ENCODE measurements at places on chromosomes 13 and 19.

- DNase-seq: no peak
Observed at GRCh38 chr13:107276936-107277335, 709.0 kb upstream of the ARGLU1 start.

GRCh38 chr19:47518139-47518538 lies 3.3 kb upstream of the NAPA start:
- peak; percentile 14 for DNase-seq

GRCh38 chr13:25965596-25965995 lies 86.2 kb downstream of the SHISA2 start:
- no peak for DNase-seq

GRCh38 chr13:81017513-81018152 lies 676.7 kb upstream of the SPRY2 start:
- no peak for DNase-seq

DNA sequence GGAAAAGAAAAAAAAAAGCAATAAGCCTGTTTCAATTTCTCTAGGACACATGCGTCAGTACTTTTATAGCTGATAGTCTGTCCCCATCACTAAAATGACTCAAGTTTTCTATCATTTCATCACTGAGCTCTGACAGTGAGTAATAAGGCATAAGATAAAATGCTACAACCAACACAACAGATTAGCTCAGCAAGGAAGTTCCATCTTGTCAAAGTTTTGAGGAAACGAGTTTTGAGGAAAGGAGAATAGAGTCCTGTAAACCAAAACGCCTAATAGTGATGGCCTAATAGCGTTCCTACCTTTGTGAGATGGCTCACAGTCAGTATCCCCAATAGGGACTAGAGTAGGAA lies 145.1 kb downstream of the LACC1 start:
- no peak for DNase-seq

- no peak for DNase-seq
Observed at GRCh38 chr13:93771782-93772181, 545.2 kb downstream of the GPC6 start.

GRCh38 chr13:35449821-35450220 lies 26.7 kb downstream of the MAB21L1 start:
- DNase-seq: no peak

GRCh38 chr19:20165971-20166592 lies 932 bp upstream of the ZNF486 start:
- DNase-seq: no peak

GRCh38 chr13:98795220-98795619 lies 42.7 kb upstream of the SLC15A1 start:
- DNase-seq: no peak

DNA sequence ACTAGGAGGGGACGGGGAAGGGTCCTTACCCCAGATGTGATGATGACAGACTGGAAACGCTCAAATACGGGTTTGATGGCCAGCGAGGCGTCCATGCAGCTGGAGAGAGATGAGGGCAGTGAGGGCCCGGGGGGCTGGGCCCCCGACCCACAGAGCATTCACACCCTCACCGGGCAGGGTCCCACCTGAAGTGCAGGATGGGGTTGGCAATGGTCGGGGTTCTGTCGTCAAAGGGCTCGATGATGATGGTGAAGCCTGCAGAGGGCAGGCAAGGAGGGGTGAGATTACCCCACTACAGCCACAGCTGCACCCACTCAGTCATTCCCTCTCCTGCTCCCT lies 13.0 kb downstream of the ERCC2 start:
- no peak for DNase-seq

DNA sequence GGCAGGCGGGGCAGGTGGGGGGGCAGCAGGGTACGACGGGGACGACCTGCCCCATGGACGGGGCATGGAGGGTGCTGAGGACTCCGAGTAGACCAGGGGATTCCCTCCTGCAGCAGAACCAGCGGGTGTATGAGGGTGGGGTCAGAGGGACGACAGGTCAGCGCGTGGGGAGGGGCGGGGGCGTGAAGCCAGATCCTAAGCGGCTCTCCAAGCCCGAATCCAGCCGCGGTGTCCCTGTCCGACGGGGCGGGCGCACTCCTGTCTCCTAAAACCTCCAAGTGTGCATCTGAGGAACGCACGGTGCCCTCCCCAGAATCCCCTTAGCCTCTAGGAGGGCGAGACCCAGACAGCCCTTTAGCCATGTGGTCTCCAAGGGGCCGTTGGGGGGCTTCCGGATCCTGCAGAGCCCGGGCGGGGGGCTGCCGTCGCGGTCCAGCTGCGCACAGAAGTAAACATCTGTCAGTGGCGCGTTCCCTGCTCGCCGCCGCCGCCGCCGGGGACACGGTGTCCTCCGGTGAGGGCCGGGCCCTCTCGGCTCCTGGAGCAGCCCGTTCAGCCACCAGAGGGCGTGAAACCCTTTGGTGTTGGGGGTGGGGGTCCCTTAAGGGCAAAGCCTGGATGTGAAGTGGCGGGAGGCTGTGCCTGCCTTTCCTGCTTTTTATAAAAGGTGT lies 730 bp downstream of the NRTN start:
- DNase-seq: no peak

Measured in stimulated activated CD4-positive, alpha-beta T cell treated with anti-CD3 and anti-CD28 coated beads, TNF-alpha, amount 100 ng/mL, for 48 hours (primary cell).